ENCODE measurements at places on chromosomes 12 and 14.

GRCh38 chr14:77319422-77319821 lies 1.3 kb downstream of the POMT2 start:
- no peak for ATAC-seq

GRCh38 chr12:42482748-42483520 lies 106.6 kb downstream of the PRICKLE1 start:
- ATAC-seq: peak; percentile 82

DNA sequence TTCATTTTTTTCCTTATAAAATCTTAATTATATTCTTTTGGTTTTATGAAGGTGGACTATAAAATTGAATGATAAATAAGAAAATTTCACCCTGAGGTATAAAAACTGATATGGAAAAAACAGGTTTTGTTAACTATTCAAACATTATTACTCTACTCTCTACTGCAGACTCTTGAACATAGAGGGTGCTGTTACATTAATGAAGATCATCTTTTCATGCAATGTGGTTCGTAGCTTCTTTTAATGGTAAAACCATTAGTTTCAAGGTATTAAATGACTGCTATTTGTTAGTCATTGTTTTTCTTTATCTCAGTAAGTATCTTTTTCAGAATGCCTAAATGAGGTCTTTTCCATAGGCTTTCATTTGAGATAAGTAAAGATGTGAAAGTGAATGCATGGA lies 510.4 kb downstream of the SLC16A7 start:
- ATAC-seq: no peak

DNA sequence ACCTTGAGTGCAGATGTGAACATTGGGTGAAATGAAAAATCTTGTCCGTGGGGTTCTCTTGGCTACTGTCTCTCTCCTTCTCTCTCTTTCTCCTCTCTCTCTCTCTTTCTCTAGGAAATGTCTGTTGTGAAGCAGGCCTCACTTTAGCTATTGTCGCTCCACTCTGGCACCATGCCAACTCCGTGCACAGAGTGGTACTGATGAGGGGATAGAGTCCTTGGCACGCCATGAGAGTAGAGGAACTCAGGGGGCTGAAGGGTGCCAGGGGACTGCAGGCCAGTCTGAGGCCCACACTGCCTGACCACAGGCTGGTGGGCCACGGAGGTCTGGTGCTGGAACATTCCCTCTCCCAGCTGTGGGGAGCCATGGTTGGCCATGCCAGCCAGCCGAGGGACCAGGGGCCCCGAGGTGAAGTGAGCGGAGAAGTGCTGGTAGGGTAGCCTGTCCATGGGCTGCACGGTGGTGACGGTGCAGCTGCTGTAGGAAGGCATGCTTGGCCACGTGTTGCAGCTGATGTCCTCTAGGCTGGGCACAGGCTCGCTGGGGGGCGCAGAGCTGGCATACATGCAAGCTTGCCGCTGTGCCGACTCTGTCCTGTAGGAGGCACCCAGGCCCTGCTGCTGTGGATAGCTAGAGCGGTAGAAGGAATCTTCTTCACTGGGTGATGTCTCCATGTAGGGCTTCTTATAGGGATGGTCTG lies 50.4 kb downstream of the TBX5 start:
- ATAC-seq: no peak

DNA sequence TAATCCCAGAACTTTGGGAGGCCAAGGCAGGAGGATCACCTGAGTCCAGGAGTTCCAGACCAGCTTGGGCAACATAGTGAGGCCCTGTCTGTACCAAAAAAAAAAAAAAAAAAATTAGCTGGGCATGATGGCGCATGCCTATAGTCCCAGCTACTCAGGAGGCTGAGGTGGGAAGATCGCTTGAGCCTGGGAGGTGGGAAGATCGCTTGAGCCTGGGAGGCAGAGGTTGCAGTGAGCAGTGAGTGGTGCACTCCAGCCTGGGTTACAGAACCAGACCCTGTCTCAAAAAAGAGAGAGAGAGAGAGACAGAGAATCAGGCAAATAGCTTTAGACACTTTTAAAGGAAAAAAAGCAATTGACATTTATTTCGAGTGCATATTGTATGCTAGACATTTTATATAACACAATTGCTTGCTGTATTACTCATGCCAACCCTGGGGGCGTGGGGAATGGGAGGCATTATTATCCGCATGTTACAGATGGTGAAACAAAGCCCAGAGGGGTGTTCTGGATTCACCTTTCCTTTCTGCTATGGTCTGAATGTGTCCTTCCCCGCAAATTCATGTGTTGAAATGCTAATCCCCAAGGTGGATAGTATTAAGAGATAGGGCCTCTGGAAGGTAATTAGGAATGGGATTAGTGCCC lies 9.7 kb downstream of the POU6F1 start:
- no peak for ATAC-seq

GRCh38 chr14:40757376-40757950 lies 849.2 kb upstream of the LRFN5 start:
- no peak for ATAC-seq

DNA sequence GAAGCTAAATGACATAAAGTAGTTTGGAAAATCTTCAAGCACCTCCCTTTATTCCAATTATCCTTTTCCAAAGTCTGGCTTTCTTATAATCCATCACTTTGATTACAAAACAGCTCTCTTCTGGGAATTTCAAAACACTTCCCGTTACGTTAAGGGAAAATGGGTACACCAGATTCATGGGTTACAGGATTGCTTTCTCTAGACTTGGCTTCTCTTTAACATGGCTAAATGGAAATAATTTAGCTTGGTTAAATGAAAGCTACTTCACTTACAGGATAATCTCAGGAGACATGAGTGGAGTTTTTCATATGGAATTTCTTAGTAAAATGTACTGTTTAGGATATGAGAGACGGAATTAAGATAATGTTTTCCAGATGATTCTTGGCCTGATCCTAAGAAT lies 14.7 kb downstream of the GSTZ1 start:
- no peak for ATAC-seq

- no peak for ATAC-seq
Measured at GRCh38 chr14:54344445-54344844, 52.4 kb upstream of the CDKN3 start.

All from esophagus mucosa (tissue), 1 donor.